Uterus (tissue), 4 donors: ENCODE measurements at places on chromosomes 5 and 9. TPM values are rescaled to one million over a fixed set of nuclear protein-coding genes. Genes with fewer than 3 reads are reported as not detected.

Gene LPAR1
- 38.0 TPM for total RNA-seq

Gene FOXD1
- 0.28 TPM for total RNA-seq

Gene PCDHGB7
- 27.6 TPM for total RNA-seq

DNA sequence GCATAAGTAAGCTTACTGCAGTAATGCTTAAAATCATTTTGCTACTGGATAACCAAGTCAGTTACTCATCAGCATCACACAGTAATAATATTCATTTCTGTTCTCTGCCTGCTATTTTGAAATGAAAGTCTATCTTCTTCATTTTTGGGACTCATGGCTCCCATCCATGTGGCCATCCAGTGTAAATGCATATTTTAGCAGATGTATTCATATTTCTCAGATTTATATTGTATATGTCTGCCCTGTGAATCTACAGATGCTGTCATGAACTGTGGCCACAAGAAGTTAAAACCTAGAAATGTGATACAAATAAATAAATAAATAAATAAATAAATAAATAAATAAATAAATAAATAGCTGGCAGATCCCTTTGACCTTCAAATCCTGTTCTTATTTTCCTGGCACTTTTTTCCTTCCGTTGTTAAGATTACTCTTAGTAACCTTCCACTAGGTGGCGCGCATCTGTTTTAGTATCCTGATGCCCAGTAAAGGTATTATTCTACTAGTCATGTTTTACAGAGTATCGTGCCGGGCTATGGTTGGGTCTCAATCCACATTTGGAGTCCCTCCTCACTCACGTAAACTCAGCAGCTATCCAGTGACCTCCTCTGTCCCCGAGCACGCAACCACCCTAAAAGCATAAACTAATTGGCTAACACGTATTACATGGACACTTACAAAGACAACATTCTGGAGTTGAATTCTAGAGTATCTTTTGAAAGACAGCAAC is 79.2 kb upstream of the IL7R start:
- no peak overlapping the region for H3K27ac ChIP-seq
- peak; percentile 62 for DNase-seq
- no peaks in the 10 kb centered on the region for H3K36me3 ChIP-seq

Gene CCNJL
- 5.8 TPM for total RNA-seq

DNA sequence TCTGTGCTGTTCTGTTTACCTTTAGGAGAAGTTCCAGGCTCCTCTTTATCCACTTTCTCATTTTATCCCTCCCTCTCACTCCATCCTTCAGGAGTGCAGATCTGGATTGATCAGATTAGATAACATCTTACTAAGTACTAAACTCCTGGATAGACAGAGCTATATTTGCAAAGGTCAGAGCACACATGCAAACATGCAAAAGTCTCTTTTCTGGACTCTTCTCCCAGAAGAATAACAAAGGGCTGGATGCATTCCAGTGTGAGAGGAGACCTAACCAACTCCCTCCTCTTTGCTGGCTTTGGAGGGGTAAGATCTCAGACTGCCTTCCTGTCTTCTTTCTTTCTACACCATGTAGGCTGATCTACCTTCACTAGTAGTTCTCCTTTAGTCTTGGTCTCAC is 21.4 kb downstream of the GARNL3 start:
- H3K27me3 ChIP-seq, result no peaks in the 10 kb centered on the region
- H3K27ac ChIP-seq, result no peak overlapping the region
- H3K36me3 ChIP-seq, result no peaks in the 10 kb centered on the region
- H3K4me3 ChIP-seq, result no peak overlapping the region

DNA sequence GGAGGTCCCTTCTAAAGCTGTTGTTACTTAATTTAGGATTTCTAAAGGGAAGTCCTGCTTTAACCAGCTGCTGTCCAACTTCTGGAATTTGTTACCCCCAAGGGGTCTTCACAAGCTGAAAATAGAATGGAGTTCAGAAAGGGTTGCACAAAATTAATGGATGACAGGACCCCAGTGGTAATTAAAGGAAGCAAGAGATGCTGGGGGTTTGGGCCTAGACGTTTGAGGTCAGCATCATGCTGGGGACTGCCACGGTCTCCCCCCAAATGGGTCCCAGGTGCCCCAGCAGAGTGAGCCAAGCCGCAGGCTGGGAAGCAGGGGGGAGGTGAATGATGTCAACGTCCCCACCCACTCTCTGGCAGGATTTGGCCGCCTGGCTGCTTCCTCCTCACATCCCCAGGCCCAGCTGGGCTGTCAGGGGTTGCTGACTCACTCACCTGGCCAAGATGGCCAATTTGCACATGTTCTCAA is 97.5 kb upstream of the ARAP3 start:
- peak overlapping the region; percentile 66 for H3K27ac ChIP-seq
- no peaks in the 10 kb centered on the region for H3K27me3 ChIP-seq
- H3K4me3 ChIP-seq, result no peak overlapping the region
- no peaks in the 10 kb centered on the region for H3K36me3 ChIP-seq

Gene LEAP2
- total RNA-seq, result 3.4 TPM

- no peak for DNase-seq
- no peak overlapping the region for H3K27ac ChIP-seq
- H3K4me1 ChIP-seq, result no peaks in the 10 kb centered on the region
- no peak overlapping the region for H3K4me3 ChIP-seq
- H3K27me3 ChIP-seq, result no peaks in the 10 kb centered on the region
These were observed 256.9 kb downstream of the TRIM32 start for GRCh38 chr9:116943970-116944369.

DNA sequence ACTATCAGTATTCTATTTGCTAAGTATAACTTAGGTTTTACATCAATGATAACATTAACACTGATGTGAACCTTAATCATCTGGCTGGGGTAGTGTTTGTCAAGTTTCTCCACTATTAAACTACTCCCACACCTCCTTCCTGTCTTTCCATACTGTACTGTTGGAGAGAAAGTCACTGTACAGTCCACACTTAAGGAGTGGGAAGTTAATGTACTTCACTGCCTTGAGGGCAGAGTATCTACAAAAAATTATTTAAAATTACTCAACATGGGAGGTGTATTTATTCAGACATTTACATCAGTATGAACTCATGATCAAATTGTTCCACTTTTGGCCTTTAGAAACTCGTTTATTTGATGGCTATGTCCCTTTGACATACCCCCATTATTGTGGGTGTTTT is 11.9 kb downstream of the UHRF2 start:
- H3K27ac ChIP-seq, result no peak overlapping the region
- no peaks in the 10 kb centered on the region for H3K27me3 ChIP-seq
- no peak for DNase-seq
- no peaks in the 10 kb centered on the region for H3K36me3 ChIP-seq

DNA sequence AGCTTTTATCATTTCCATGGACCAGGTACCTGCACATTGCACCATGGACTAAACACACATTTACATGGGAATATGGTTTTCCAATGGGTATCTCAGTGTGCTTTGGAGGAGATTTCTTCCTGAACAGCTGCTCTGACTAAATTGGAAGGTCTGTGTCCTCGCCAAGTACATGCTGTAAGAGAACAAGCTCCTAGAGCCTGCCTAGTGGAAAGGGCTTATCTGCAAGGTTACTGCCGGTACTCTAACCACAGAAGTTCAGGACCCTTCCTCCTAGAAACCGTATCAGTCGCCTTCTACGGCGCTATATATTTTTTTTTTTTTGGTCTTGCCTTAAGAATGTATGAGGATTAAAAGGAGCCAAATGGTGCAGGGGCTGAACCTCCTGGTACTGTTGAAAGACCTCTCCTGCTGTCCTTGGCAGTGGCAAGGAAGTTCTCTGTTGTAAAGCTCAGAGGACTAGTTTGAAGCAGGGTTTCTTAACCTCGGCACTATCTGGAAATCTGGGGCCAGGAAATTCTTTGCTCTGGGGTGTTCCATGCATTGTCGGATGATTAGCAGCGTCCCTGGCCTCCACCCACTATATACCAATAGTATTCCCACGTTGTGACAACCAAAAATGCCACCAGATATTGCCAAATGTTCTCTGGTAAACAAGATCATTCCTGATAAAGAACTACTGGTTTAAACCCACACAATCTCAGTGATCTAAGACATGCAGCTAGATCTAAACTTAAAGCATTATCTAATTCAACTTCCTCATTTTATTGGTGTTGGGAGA is 107.4 kb downstream of the FBXO38 start:
- no peak for DNase-seq
- no peaks in the 10 kb centered on the region for H3K27me3 ChIP-seq
- no peak overlapping the region for H3K27ac ChIP-seq
- no peak overlapping the region for H3K4me3 ChIP-seq
- H3K36me3 ChIP-seq, result no peaks in the 10 kb centered on the region
- H3K4me1 ChIP-seq, result no peaks in the 10 kb centered on the region

Gene IRX1
- not detected for total RNA-seq

DNA sequence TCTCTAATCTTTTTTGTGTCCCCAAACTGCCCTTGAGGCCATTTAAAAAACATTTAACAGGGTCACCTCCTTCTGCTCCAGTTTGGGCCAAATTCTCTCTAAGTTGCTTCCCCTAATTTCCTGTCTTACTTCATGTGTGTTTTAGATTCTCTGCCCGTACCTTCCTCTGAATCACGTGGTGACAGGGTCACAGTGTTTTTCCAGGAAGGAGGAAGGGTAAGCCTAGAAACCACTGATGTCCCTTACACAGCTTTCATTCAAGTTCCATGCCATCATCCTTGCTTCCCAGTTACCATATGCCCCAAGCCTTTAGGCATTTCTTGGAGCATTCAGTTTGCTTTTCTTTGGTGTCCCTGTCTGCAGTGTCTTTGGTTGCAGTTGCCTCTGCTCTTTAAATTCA is 42.4 kb upstream of the MACIR start:
- no peak for DNase-seq
- no peak overlapping the region for H3K4me3 ChIP-seq
- no peaks in the 10 kb centered on the region for H3K36me3 ChIP-seq
- no peaks in the 10 kb centered on the region for H3K4me1 ChIP-seq
- no peaks in the 10 kb centered on the region for H3K27me3 ChIP-seq

DNA sequence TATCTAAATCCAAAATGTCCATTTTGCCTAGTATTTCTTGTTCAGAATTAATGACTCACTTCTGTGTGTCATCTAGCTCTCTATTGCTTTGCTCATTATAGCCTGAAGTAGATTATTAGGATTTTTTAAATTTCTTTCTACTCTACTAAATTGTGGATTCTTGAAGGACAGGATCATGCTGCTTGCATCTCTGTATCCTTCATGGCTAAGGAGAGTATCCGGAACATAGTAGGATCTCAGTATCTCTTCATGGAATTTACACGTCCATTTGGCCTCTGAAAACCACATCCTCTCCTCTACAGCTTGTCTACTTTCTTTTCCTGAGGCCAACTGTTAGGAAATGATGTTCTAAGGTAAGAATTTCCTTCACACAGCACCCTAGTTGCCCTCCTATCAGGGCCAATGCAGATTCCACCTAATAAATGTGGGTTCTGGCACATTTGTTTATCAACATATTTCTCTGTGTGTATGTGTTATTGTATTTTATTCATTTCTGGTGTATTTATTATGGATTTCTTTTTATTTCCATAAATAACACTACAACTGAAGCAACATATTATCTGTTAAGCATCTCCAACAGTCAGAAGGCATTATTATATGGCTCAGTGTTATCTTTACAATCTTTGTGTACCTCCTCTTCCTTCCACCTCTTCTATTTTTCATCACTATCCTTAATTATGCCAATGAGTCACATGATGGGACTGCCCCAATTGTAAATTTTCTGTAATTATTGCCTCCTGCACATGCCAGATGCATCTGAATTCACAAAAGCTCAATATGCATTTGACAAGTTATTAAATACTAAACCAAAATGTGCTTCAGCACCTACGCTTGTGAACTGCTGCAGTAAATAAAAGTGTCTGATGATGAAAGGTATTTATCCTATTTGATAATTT is 557.8 kb upstream of the TLE4 start:
- no peaks in the 10 kb centered on the region for H3K4me1 ChIP-seq
- H3K4me3 ChIP-seq, result no peak overlapping the region
- H3K36me3 ChIP-seq, result no peaks in the 10 kb centered on the region
- H3K27ac ChIP-seq, result no peak overlapping the region
- no peaks in the 10 kb centered on the region for H3K27me3 ChIP-seq

Gene SHISAL2B
- not detected for total RNA-seq

Gene ST8SIA4
- 15.5 TPM for total RNA-seq

Gene MSX2
- total RNA-seq, result not detected

GRCh38 chr5:126515337-126515736 is 79.7 kb downstream of the ALDH7A1 start:
- no peak overlapping the region for H3K4me3 ChIP-seq
- DNase-seq, result no peak
- peaks cover 9% of the 10 kb centered on the region for H3K4me1 ChIP-seq
- H3K27ac ChIP-seq, result peak overlapping the region; percentile 83

DNA sequence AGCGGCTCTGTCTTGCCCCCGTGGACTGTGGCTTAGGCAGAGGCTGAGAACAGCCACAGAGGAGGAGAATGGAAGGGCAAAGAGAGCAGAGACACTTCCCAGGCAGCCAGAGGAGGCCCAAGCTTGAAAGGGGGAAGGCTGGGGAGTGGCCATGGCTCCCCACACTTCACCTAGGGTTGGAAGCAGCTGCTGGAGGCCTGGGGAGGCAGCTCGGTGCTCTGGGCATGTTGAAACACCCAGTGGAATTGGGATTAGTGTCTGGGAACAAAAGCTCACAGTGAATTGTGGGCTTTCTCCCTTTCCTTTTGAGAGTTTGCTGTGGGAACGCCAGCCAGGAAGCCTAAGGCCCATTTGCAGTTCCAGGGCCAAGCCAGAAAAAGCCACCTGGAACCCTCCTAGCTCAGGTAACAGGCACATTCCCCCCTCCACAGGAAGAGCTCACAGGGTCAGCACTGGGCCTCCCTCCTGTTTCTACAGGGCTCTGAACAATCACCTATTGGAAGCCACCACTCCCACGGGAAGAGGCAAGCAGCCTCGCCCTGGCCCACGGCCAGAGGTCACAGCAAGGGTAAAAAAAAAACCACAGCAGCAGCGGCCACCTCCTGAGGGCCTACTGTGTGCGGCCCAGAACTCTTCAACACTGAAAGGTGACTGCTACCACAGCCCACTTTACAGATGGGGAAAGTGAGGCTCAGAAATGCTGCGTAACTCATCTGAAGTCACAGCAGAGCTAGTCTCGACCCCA is 20.2 kb downstream of the EEIG1 start:
- no peaks in the 10 kb centered on the region for H3K27me3 ChIP-seq
- DNase-seq, result no peak
- peaks cover 34% of the 10 kb centered on the region for H3K4me1 ChIP-seq

DNA sequence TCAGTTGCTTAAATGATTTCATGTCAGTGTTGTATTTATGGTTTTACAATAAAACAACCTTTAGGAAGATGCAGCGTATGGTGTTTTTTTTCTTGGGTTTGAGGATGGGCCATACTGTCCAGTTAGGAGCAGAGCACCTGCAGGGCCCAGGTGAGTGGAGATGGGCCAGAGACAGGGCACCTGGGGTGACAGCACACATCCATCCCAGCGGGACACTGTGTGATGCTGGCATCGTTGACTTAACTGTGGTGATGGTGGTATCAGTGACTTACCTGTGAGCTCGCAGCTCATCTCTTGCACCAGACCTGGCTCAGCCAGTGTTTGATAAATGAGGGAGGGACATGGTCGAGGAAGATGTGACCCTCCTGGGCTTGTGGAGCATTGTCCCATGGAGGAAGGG is 21.6 kb downstream of the AMBP start:
- H3K4me1 ChIP-seq, result no peaks in the 10 kb centered on the region
- H3K36me3 ChIP-seq, result no peaks in the 10 kb centered on the region
- DNase-seq, result no peak
- no peak overlapping the region for H3K4me3 ChIP-seq

GRCh38 chr9:10112798-10113197 is 500.0 kb downstream of the PTPRD start:
- no peak for DNase-seq
- H3K27ac ChIP-seq, result no peak overlapping the region
- no peaks in the 10 kb centered on the region for H3K27me3 ChIP-seq
- H3K4me3 ChIP-seq, result no peak overlapping the region
